ENCODE measurements at places on chromosomes 3 and 15.

DNA sequence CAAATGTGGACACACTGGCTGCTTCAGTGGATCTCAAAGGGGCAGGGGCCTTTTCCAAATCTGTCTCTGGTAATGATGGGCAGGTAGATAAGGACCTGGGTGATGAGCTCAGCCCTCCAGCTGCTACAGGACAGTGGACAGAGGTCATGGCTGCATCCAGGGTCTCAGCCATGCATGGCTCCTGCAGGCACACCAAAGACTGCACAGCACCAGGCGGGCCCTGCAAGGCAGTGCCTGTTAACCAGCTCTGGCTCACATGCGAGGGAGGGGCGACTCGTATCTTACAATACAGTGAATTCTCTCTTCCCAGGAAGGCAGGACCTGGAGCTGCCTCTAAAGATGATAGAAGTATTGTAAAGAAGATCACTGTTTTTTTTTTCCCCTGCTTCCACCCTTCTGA lies 58.7 kb downstream of the OXNAD1 start:
- DNase-seq, result no peak

DNA sequence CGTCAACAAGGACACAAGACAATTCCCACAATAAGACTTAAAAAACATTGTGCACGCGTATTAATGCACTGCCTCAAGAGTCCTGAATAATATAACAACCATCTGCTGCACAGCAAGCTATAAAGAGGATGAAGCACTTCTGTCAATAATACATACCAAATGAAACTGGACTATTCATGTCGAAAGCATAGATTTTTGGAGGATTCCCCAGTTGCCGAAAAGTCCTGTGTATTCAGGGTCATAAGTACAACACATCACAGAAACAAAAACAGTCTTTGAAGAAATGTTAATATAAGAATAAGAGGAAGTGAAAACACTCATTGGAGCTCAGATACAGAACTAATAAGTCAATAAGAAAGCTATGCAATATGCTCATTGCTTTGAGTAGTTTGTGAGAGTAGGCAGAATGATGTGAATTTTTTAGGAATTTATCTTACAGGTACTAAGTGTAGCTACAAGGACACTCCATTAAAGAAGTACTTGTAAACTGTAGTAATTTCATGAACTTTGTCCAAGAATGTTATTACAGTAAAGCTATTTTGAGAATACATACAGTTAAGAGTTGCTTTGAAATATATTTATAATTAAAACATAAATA lies 31.6 kb downstream of the CBLB start:
- no peak for DNase-seq

DNA sequence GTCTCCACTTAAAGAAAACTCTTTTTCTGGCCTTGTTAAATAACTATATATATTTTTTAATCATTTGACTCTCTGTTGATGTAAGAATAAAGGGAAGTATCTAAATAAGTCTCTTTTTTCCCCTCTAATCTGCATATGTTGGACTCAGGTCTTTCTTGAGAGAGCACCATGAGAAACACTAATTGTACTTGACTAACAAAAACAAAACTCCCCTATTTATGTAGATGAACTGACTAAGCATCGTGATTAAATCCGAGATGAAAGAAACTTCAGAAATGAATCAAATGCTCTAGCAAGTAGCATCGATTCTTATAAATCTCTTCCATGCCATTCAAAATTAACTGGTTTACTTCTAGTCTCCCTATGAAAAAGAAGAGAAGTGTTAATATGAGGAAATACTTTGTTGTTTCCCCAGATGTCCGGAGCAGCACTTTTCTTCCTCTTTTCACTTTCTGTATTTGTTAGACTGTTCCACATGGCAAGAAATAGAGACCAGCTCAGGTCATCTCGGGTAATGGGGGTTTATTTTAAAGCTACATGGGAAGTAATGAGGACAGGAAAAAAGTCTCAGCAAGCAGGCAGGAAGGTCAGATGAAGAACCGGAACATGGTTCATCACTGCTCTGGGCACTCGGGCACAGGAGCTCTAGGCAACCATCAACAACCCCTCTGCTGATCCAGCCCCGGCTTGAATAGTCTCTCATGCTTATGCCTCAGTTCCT lies 288.3 kb downstream of the CNTN6 start:
- no peak for DNase-seq

- no peak for DNase-seq
Measured at GRCh38 chr15:48002767-48003166, 118.0 kb upstream of the SLC24A5 start.

DNA sequence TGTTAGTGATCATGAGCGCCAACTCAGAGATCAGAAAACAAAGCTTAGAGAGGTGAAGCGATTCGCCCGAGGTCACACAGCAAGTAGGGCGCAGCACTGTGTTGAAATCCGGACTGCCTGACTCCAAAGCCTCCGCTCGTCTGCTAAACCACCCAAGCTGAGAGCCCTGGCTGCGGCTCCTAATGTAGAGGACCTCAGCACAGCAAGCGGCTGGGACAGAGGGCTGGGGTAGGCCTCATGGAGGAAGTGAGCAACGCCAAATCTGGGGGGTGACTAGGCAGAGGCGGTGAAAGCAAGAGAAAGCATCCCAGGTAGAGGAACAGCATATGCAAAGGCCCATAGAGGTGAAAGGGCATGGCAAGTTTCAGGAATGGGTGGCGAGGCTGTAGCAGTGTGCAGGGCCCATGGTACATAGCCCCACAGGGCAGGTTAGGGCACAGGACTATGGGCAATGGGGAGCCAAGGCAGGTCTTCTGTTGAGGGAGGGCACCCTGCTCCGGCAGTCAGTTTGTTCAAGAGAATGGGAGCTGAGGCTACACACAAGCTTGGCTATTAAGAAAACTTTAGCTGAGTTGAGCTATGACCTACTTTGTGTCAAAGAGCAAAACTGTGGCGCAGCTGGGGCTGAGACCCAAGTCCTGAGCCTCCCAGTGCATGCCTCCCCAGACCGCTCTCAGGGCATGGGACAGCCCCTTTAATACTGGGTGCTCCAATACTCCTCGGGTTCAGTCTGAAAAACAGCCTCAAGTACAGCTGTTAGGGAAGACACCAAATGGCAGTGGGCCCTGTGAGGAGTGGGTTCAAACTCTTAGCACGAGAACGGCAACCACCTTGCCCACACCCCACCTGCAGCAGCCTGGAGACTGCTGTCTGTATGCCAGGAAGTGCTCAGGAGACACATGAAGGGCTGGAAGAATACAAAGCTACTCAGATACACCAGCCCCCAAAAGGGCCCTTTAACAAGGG lies 988 bp upstream of the CFAP92 start:
- no peak for DNase-seq

- DNase-seq, result no peak
Measured at GRCh38 chr3:67463656-67464055, 190.8 kb downstream of the SUCLG2 start.

DNA sequence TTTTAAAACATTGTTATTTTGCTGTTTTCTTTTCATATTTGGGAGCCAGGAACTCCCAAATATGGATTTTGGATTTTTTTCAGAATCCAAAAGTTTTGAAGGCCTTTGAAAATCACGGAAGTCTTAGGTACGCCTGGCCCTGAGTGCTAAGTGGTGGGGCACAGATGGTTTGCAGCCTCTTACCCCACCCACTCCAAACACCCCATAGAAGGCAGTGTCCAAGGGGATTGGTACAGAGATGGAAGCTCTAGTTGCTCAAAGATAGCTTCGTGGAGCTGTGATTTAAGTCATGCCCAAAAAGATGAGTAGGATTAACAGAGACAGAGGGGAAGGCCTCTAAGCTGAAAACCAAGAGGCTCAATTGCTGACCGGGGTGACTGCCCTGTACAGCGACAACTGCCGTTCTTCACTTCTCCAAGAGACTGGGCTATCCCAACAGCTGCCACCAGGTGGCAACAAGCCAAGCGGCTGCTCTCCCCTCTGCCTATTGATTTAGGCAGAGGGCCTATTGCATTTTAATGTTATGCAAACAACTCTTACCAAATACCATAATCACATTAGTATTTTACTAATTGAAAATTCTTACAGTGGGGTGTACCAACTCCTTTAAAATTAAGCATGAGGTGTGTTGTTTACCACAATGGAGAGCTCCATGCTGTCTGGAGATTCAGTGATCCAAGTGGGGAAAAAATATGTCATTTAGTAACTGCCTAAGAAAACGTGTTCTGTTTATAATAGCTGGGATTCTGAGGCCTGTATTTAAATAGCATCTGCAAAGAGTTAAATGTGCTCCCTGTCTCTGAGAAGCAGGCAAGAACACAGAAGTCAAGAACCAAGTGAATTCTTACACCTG lies 64.0 kb upstream of the C15orf61 start:
- DNase-seq, result peak; percentile 78

DNA sequence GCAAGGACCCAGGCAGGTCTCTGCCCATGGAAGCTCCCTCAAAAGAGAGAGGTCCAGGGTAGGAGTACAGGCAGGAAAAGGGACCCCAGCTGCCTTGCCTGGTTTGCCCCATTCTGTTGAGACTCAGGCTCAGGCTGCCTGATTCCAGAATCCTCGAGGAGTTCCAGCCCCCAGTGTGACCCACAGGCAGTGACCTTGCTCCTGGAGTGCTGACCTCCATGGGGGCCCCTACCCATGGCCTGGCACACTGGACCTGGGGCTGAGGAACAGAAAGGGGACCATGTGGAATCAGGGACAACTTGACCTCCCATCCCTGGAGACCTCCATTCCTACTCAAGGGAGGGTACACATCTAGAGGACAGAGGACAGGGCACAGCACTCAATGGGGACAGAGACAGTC lies 3.4 kb upstream of the SEMA3B start:
- no peak for DNase-seq

- no peak for DNase-seq
Measured at GRCh38 chr3:183879243-183879642, 5.4 kb downstream of the PARL start.
